ENCODE measurements at places on chromosomes 1 and 21.

DNA sequence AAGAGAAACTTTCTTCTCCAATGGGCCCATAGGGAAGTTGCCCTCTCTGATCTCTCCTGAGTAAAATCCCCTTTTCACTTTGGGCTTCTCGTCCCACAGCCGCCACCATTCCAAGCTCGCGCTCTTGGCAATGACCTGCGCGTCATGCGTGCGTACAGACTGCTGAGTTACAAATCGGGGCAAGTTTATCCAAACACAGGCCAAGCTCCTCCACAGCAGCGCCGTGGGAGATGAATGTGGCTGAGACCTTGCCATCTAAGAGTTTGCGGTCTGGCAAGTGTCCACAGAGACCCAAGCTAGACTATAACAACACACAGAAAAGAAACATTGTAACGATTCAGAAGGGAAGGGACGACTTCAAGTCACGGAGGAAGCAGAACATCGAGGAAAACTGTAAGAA, 116.3 kb upstream of the SOD1 start:
- no peak for DNase-seq

DNA sequence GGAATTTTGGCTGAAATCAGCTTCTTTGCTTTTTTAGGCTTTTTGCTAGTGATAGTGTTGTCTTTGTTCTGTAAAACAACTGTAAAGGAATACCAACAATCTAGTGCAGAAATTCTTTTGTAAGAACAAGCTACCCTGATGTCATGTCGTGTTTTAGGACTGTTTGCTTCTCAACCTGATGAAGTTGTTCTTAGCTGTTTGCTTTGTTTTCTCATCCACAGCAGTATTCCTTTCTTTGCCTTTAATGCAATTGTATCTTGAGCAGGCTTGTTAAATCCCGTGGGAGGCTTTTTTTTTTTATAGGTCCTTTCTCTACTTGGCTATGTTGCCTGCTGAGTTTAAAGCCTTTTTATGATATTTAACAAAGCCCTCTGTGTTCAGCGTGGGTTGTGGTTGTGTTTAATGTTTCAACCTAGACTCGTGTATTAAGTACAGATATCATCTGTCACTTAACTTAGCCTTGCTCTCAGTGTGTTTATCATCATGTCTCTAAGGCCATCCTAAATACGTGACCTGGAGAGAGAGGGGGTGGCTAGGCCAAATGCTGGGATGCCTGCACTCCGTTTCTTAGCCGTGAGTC, 31.6 kb downstream of the ADARB1 start:
- no peak for DNase-seq

GRCh38 chr1:18554597-18554996, 73.9 kb downstream of the KLHDC7A start:
- DNase-seq, result no peak

DNA sequence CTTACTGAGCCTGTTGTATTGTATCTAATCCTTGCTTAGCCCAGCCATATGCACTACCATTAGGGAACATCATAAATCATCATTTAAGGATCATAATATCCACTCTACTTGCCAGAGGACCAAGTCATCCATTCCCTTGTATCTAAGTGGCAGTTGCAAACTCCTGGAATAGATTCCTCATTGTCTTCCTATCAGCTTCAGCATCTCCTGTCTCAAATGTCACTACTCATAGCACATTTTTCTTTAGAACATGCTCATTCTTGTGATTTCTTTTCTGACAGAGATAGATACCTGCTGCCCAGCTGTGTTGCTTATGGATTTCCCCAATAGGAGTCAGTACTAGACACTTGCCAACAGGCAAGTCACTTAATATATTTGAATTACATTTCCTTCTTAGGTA, 84.3 kb downstream of the OLFML3 start:
- no peak for DNase-seq

DNA sequence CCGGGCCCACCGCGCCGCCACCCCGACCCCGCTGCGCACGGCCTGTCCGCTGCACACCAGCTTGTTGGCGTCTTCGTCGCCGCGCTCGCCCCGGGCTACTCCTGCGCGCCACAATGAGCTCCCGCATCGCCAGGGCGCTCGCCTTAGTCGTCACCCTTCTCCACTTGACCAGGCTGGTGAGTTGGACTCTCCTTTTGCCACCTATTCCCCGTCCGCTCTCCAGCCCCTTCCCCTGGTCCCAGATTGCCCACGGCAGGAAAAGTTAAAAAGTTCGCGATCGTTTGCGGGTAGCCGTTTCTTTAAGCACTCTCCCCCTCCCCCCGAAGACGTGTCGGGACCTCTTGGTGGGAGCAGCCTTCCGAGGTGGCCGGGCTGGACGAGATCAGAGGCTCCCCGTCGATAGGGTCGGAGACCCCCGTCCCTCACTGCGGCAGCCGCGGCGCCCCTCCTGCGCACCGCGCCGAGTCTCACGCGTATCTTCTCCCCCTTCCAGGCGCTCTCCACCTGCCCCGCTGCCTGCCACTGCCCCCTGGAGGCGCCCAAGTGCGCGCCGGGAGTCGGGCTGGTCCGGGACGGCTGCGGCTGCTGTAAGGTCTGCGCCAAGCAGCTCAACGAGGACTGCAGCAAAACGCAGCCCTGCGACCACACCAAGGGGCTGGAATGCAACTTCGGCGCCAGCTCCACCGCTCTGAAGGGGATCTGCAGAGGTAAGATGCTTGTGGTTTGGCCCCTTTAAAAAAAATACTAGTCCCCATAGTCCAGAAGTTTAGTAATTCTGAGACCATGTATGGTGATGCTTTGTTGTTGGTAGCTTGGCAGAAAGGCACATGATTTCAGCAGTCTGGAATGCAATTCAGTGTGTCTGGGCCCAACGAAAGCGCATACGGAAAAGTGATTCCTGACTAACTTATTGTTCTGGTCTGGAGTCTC, 576 bp downstream of the CCN1 start:
- peak; percentile 17 for DNase-seq

All from midbrain (tissue), 1 donor.